Cortex of kidney (tissue), 1 donor: ENCODE measurements at places on chromosomes 3 and 15.

DNA sequence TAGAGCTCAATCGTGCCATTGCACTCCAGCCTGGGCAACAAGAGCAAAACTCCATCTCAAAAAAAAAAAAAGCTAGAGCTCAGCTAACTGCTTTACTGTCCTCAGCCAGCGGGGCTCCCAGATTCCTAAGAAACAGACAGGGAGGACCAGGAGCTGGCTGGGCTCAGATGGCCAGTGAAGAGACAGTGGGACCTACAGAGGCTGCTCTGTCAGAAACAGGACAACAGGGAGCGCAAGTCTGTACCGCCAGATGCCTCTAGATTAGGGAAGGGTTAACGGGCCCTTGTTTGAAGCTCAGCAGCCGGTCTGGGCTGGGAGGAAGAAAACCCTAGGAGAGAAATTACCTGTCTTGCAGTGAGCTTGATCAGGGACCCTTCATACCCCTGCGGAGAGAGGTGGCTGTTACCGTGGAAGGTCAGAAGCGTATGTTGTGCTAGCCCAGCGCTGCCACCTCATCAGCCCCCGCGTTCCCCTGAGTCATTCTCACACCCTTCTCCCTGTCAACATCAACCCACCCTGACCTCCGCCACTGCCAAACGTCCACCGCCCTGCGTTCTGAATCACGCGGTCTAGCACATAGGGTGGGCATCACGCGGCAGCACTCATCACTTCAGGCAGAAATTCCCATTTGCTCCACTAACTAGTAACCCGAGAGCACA, 25.3 kb downstream of the RBPMS2 start:
- no peak for DNase-seq

- DNase-seq: no peak
Observed at GRCh38 chr3:183357564-183358079, 70.8 kb downstream of the MCF2L2 start.

- DNase-seq: no peak
Observed at GRCh38 chr3:152196782-152197181, 71.9 kb upstream of the MBNL1 start.

GRCh38 chr3:123920383-123920782, 36.3 kb upstream of the MYLK start:
- DNase-seq: no peak

- no peak for DNase-seq
Observed at GRCh38 chr3:179956416-179956830, 80.3 kb downstream of the PEX5L start.

DNA sequence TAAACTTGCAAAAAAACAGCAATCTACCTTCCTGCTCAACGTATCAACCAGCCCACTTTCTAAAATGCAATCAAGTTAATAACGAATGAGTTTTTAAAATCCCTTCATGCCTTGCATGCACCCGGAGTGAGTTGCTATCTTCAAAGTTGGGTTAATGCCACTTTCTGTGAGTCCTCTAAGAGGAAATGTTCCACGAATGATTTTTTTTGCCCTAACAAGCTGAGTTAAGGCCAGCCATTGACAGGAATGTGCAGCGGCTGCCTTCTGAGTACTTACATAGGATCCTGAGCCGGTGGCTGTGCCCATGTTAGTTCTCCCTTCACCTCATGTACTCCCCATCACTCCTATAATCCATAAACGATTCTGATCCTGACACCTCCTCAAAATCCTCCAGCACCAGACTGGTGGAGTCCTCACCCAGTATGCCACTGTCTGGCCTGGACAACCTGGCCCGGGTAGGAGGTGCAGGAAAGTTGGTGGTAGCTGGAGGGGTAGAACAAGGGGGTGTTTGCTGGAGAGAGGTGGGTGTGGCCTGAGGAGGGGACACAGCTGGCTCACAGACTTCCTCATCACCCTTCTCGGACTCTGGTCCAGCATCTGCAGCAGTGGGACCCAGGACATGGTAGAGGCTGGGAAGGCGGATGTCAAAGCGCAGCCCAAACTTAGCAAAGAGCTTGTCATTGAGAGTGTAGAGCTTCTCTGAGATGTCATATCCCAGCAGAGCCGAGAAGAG, 12.4 kb downstream of the POPDC2 start:
- DNase-seq: no peak

- DNase-seq: no peak
Observed at GRCh38 chr3:113104357-113105092, 106.8 kb upstream of the BOC start.

GRCh38 chr15:71801935-71802655, 8.3 kb upstream of the NR2E3 start:
- DNase-seq: no peak

GRCh38 chr15:54304321-54304720, 326.1 kb downstream of the UNC13C start:
- no peak for DNase-seq

DNA sequence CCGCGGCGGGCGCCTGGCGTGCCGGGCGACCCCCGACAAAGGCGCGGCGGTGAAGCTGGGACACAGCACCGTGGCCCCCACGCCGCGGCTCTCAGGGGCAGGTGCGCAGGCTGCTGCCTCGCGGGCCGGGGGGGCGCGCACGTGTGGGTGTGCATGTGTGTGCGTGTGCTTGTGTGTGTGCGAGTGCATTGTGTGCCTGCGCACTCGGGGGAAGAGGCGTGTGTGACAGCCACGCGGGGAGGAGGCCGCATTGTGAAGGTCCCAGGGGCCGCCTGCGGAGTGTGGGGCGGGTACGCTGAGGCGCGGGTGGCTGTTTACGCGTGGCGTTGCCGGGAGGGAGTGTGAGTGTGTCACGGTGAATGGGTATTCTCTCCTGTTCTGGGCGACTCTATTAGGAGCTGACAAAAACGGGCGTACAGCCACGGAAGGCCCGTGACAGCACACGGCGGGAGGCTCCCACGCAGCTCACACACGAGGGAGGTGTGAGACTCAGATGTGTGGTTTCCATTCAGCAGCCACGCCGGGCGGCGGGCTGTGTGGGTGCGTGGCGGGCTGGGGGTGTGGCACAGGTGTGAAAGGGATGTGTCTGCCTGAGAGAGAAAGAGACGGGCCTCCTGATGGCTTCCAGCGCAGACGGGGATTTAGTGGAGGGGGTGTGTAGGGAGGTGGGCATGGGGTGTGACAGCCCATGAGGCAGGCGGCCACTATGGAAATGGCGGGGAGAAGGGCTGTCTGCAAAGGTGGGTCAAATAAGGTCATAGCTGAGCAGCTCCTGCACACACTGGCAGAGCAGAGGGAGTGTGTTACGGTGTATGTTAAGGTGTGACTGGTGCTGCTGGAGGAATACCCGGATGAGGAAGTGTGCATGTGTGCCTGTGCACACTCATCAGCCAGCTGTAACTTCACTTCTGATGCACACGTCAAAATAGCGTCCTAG, 750 bp downstream of the PODXL2 start:
- no peak for DNase-seq

- DNase-seq: no peak
Observed at GRCh38 chr3:81726735-81727134, 34.7 kb downstream of the GBE1 start.

DNA sequence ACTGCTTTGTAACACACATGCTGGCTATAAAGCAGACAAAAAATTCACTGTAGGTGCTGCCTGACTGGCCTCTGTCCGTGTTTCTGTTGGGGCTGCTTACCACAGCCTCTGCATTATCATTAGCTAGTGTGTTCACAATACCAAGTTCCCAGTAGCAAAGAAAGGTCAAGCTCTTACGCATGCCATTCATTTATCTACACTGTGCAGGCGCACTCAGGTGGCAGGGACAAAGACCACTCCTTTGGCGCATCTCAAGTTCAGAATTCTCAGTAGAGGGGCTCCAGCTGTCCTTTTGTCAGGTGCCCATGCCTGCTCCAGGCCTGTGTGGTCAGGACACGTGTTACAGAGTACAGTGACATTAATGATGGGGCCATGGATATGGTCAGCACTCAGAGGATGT, 22.3 kb downstream of the MLH1 start:
- no peak for DNase-seq

- DNase-seq: no peak
Observed at GRCh38 chr15:68797599-68798345, 22.9 kb downstream of the ANP32A start.

DNA sequence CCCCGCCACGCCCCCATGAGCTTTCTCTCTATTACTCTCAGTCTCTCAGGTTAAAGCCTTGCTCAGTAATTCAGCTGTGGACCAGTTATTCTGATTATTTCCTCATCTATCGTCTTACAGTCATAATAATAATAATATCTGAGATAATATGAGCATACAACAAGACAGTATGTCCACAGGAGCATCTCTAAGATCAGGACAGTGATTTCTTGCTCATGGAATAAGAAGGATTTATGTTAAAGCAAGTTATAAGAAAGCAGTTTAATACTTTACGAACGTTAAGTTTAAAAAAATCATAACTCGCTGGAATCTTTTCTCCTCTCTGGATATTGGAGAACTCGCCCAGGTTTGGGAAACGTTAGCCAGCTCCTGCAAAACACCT, 643 bp upstream of the LMCD1 start:
- DNase-seq: no peak

DNA sequence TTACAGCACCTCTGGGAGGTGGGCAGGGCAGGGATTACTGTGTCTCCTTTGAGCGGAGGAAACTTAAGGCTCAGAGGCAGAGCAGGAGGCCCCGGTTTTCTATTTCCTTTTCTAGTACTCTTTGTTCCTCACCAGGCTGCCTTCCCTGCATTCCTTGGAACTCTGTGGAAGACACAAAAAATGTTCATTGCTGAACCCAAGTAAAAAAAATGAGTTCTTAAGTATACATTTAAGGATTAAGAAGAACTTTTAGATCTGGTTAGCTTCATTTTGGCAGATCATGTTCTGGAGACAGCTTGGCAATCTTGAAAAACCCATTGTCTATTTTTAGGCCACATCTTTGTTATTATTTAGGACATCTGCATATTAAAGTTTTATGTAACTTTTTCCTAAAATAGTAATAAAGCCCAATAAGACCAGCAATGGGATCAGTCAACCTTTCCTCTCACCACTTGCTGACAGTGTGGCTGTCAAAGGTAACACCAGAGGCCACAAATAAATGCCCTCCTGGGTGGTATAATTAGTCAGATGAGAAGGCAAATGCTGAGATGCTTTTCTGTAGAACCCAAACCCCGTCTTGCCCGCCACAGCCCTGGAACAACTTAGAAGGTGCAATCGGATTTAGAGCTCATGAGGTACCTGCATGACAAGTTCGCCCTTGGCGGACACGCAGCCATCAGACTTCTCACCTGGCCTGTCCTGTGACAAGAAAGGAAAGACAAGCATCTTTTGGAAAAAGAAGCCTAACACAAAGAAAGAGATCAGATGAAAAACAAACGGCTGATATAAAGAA, 97.2 kb downstream of the DGKG start:
- DNase-seq: no peak

DNA sequence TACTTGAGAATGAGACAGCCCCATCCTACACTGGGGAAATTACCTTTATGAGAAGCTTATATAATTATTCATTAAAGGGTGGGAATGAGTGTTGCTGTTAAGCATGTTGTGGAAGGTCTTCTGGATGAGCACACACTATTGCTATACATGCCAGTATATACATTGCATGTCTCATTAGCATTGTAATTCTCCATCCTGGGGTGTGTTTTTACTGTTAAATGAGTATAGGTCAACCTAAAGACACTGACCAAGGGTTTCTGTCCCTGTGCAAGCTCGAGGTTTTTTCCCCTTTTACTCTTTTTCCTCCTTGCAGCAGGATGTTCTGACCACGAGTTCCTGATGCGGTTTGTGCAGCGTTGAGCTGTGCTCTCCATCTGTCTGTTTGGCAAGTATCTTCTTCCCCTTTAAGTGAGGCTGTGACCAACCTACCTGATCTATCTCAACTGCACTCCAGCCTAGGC, 7.2 kb upstream of the IVD start:
- DNase-seq: no peak

DNA sequence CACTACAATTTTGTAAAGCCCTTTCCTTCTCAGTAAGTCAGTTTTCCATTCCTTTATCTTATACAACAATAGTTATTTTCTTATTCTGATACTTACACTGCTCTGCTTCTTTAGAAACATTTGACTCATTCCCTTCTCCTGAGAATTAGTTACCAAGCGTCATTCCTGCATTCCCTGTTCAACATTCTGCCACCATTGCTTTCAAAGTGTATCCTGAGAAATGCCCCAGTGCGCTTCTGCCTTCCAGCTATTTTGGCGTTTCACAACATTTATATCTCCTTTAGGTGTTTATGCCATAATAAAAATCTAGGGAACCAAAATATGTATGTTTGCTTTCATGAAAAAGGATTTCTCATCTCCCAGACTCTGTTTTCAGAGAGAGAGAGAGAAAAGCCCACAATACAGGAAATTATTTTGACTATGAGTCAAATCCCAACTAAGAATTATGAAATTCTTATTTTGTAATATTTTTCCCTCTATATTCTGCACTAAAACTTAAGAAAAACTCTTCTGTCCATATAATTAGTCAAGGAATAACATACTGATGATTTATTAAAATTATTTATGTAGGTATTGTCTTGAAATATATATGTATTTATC, 118.2 kb upstream of the RAP2B start:
- no peak for DNase-seq

DNA sequence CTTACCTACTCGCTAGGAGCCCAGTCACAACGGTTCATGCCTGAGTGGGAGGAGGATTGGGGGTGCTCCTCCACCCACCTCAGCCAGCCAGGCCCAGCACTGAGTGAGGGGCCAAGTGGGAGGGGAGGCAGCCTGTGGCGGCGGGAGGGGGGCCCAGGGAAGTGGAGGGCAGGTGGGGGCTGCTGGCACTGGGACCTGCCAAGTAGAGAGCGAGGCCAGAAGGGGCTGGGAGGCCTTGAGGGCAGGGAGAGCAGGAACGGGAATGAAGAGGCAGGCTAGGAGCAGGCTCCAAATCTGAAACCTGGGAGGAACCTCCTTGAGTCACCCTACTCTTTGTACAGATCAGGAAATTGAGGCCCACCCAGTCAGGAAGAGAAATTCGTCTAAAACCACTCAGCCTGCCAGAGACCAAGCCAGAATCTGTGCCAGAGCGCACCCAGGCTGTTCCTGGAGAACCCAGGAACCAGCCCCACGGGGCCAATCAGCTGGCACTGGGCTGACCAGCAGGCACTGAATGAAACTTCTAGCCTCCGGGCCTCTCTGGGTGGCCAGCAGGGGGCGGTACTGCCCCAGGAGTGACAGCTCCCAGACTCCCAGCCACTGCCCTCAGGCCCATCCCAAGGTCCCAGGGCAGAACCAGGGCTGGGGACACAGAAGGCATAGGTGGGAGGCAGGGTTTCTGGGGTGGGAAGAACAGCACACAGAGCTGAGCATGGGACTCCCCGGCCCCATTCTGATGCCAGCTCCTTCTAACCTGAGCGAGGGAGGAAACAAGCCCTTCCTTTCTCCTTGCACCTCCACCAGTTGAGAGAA, 14.8 kb upstream of the CYP11A1 start:
- DNase-seq: no peak

GRCh38 chr15:75720297-75720696, 7.6 kb upstream of the CSPG4 start:
- no peak for DNase-seq

GRCh38 chr3:153658136-153658535, 463.1 kb upstream of the ARHGEF26 start:
- DNase-seq: no peak

GRCh38 chr15:80492409-80492808, 88.2 kb downstream of the ARNT2 start:
- no peak for DNase-seq
